ENCODE measurements at places on chromosomes 6 and 20.
A peak's percentile ranks its signal among the peaks of the same experiment; 100 is the strongest.

DNA sequence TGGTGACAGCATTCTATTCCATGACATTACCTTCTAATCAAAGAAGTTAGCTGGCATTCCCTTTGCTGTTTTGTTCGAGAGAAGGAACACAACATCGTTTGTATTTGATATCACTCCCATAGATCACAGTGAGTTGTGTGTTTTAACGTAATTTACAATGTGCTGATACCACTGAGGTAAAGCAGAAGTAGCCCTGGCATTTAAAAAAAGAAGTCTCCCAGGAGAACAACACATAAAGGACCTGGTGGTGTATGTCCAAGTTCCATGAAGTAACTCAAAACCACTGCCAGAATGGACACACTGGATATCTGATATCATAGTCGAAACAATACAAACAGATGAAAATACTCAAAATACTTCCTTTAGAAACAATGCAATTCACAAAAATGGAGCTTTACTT is 351.7 kb downstream of the RNGTT start:
- DNase-seq: no peak

- no peak for DNase-seq
Observed at GRCh38 chr6:28525496-28526039, at the start of gene GPX5. GPX5 (plus strand) TSS chr6:28525881; CDS start chr6:28526014, 133 bp downstream.

DNA sequence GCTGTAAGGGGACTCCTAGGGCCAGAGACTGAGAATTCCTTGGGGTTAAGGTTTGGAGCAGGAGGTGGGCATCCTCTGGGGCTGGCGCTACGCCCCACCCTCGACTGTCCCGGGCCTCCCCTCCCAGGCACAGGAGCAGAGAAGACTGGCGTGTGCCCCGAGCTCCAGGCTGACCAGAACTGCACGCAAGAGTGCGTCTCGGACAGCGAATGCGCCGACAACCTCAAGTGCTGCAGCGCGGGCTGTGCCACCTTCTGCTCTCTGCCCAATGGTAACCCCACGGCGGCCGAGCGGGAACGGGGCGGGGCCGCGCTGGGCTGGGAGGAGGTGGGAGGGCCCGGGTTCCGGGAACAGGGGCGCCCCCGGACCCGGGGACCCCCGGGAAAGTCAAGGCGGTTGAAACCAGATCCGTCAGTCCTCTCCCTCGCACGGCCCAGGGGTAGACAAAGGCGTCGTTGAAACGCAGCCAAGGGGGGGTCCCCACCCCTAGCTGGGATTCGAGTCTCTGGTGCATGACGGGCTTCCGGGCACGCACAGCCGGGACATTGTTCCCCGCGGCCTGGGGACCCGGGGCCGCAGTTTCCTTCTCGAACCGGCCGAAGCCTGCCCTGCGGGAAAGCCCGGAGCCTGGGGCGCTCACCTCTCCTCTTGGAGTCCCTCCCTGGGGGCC is 844 bp downstream of the WFDC2 start:
- peak; percentile 26 for DNase-seq

DNA sequence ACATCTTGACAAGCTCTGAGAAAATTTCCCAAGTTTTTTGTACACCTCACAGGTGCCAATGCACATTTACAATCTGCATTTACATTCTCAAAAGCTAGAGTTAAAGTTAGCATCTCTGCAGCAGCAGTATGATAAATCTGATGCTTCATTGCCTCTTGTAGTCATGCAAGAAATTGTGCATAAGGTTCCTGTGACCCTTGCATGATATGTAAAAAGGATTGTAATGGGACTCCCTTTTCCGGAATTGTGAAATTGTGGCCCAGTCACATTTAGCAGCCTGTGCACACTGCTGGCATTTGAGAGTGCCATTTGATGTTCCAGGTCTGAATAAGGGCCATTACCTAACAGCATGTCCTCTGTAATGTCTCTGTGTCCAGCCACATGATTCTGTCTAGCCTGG is 24.1 kb downstream of the HLA-DRB1 start:
- no peak for DNase-seq

DNA sequence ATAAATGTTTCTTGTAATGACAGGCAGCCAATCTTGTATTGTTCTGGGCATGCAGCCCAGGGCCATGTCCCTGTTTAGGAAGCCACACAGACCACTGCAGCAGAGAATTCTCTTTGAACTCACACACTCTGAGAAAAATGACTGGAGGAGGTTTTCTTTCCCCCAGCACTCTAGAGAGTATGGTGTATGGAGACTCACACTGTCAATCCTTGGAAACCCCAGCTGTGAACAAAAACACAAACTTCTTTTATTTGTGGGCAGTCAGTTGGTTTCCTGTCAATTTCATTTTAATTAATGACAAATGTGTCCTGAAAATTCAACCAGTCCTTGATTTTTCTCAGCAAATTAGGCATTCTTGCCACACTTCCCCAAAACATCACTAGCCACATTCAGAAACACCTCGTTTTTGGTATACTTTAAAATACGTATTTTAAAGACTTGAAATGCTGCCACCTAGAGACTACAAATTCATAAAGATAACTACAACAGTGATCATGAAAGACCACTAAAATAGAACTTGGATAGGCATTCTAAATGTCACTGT is 52.9 kb upstream of the UFL1 start:
- no peak for DNase-seq

GRCh38 chr6:113739041-113739655 is 118.0 kb upstream of the MARCKS start:
- no peak for DNase-seq
